Activated CD4-positive, alpha-beta T cell treated with anti-CD3 and anti-CD28 coated beads, Interleukin-10, Interleukin-2, amounts not matched to agents 100 ng/mL and 50 ng/mL, durations not matched to agents 16 hours and 8 hours (primary cell): ENCODE measurements at places on chromosomes 5 and 9.

- DNase-seq, result no peak
Measured at GRCh38 chr9:108960331-108960730, 26.1 kb downstream of the ABITRAM start.

DNA sequence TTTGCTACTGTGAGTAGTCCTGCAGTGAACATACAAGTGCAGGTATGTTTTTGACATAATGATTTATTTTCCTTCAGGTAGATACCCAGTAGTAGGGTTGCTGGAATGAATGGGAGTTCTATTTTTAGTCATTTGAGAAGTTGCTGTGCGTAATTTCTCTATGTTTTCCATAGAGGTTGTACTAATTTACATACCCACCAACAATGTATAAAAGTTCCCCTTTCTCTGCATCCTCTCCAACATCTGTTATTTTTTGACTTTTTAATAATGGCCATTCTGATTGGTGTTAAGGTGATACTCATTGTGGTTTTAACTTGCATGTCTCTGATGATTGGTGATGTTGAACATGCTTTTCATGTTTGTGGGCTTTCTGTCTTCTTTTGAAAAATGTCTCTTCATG, 64.7 kb upstream of the CTSL start:
- peak; percentile 12 for DNase-seq

DNA sequence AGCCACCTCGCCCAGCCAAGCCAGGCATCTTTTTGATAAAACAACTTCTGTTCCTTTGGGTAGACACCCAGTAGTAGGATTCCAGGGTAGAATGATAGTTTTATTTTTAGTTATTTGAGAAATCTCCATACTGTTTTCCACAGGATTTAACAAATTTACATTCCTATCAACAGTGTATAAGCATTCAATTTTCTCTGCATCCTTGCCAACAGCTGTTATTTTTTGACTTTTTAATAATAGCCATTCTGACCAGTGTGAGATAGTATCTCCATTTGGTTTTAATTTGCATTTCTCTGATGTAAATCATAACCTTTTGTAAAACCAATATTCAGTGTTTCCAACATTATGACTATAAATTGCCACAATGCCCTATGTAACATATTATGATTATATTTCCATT, 28.2 kb upstream of the CCNB1 start:
- DNase-seq, result no peak

DNA sequence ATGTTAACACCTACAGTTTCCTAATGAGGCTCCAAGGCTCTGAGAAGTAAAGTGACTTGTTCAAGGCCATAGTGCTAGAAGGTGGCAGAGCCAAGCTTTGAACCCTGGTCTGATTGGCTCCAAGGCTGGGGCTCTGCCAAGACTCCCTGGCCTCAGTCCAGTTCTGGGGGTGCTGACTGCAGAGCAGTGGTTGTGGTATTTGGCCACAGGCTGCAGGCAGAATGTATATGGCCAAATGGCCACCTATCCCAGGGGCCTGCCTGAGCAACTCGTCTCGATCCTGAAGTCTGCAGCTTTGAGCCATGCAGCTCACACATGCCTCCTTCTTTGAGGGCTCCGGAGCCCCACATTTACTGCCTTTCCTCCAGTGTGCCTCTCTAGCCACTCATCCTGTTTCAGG, 9.7 kb upstream of the NEK6 start:
- no peak for DNase-seq

DNA sequence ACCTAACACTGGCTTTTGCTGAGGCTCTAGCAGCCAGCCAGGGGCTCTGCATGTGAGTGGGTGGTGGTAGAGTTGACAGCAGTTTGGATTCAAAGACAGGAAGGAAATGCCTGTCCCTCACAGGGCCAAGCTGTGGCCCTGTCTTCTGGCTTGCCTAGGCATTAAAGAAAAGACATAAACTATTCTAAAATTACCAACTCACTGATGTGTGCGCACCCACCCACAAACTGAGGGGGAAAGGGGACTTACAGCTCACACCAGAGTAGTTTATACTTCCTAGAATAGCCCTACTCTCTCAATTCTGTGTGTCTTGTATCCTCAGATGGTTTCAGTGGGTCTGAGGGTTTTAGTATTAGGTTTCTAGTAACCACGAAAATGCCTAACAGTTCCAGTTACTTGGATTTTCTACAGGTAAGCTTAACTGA, 18.3 kb upstream of the IL13 start:
- DNase-seq, result peak; percentile 72

DNA sequence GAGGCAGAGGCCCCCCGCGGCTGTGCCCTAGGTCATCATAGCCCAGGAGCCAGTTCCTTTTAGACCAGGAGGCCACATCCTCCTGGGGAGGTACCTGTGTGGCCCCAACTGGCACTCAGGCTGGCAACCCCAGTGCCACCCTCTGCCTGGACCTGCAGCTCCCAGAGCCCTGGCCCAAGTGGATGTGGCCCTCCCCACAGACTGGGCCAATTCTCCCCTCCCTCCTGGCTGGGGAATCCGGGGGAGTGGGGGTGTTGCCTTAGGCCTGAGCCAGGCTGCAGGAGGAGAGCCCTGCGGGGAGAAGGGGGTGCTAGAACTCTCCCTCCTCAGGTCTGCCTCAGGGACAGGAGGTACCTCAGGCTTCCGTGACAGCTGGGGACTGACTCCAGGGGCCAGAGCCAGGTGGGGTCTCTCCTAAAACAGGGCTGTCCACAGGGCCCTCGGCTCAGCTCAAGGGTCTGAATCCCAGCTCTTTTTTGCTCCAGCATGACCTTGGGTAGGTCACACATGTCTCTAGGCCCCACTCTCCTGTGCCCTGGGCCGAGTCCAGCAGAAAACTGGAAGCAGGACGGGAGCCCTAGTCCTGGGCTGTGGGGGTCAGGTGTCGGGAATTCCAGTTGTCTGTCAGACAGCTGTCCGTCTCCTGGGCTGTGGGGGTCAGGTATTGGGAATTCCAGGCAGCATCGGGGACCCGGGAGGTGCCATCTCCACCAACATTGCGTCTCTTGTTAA, 9.6 kb downstream of the DNLZ start:
- DNase-seq, result no peak

- peak; percentile 75 for DNase-seq
Measured at GRCh38 chr5:138180183-138180782, 1.4 kb downstream of the KIF20A start.

DNA sequence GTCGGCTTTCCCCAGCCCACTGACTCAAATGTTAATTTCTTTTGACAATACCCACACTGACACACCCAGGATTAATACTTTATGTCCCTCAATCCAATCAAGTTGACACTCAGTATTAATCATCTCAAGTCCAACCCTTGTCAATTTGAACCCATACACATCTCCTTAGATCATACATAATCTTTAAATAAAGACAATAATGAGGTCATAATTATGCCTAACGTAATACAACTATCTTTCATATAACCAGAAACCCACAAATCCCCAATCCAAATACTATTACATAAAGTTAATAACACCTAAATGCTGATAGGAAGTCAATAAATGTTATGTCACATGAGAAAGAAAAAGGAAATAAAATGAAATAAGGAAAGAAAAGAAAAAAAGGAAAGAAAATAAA, 934.2 kb downstream of the CDH9 start:
- DNase-seq, result no peak

DNA sequence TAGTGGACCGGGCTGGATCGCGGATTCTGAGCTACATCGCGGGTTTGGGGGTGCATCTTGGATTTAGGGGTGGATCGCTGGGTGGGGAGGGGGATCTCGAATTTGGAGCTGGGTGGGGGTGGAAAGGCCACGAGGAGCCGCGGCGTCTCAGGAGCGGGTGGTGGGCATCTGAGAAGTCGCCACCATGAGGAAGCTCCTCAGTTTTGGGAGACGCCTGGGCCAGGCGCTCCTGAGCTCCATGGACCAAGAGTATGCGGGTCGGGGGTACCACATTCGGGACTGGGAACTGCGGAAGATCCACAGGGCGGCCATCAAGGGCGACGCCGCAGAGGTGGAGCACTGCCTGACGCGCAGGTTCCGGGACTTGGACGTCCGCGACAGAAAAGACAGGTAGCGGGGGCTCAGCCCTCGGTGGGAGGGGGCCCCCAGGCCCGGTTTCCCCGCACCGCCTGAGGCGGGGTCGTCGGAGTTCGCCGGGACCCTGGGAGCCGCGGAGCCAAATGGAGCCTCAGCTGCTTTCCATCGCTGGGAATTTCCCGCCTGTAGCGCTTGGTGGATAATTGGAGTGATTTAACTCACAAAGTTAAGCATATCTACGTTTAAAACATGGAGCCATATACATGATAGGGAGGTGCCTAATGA, 376 bp downstream of the ANKRD18B start:
- DNase-seq, result peak; percentile 9

GRCh38 chr9:117644133-117644931, 59.9 kb upstream of the TLR4 start:
- DNase-seq, result peak; percentile 65

GRCh38 chr5:15002173-15002572, 130.6 kb upstream of the ANKH start:
- DNase-seq, result no peak

GRCh38 chr5:95883185-95884016, 60.9 kb upstream of the GLRX start:
- DNase-seq, result peak; percentile 23

- DNase-seq, result peak; percentile 32
Measured at GRCh38 chr9:31140316-31140715, 1244.1 kb upstream of the ACO1 start.

GRCh38 chr5:2537378-2538145, 213.9 kb downstream of the IRX2 start:
- DNase-seq, result no peak

- DNase-seq, result no peak
Measured at GRCh38 chr5:95086927-95087815, 197.7 kb downstream of the MCTP1 start.

DNA sequence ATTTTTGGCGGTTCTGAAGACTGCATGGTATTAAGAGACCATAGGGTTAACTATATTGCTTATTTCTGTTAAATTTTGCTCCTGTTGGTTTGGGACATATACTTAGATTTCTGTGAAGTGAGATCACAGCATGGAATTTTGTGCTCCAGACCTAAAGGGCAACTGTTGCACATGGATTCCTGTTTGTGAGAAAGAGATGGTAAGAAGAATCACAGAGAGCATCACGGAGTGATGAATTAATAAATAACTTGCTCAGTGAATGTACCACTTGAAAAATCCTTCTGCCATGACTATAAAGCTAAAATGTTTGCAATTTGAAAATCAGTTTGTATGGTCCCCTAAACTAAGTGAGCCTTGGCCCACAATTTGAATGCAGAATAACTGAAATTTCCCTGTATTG, 4.5 kb downstream of the PSAT1 start:
- DNase-seq, result no peak

- DNase-seq, result no peak
Measured at GRCh38 chr5:138610918-138611677, 35.9 kb upstream of the HSPA9 start.

DNA sequence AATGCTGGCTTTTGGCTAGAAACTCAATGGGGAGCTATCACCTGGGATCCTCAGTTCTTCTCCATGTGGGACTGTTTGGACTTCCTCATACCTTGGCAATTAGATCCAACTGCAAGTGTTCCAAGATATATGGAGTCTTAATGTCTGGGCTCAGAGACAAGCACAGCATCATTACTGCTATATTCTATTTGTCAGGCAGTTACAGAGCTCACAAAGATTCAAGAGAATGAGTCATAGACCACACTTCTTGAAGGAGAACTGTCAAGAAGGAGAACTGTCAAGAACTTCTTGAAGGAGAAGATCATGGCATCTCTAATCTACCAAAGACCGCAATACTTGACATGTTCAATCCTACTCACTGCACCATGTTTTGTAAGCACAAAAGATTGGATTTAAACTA, 106.8 kb upstream of the NREP start:
- no peak for DNase-seq
